ENCODE measurements at places on chromosomes 12 and 14.

DNA sequence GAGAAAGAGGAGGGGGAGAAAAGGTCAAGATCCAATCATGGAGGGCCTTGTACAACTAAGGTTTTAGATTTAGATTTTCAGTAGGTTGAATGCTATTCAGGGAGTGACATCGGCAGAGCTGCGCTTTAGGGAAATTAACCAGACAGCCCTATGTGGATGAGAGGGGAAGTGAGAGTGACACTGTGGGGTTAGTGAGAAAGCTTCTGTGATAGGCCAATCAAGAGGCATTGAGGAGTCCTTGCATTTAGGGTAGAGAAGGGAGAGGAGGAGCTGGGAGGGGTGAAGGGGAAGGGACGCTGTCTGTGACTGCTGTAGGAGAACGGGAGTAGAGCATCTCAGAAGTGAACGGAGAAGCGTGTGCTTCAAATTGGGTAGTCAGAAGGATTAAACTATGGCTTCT, 3.4 kb downstream of the HSD17B6 start:
- peak; percentile 64 for DNase-seq

- DNase-seq = no peak
Observed at GRCh38 chr12:56522411-56523193, 982 bp downstream of the RBMS2 start.

DNA sequence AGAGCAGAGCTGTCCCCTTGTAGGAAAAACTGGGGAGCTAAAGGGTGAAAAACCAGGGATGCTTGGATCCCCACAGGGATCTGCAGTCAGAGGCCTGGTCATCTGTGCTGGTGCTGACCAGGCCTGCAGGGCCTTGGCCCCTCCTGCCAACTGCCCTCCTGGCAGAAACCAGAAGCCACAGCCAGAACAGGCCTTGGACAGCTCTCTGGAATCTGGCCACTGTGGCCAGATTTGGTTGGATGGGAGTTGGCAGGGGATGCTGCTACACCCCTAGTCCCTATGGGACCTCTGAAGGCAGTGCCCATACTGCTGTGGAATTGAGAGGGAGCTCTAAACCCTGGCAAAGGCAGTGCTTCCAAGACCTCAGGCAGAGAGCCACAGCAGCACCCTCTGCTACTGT, 9.2 kb upstream of the GPX2 start:
- no peak for DNase-seq

- DNase-seq = no peak
Observed at GRCh38 chr14:29684926-29685325, 242.7 kb downstream of the PRKD1 start.

DNA sequence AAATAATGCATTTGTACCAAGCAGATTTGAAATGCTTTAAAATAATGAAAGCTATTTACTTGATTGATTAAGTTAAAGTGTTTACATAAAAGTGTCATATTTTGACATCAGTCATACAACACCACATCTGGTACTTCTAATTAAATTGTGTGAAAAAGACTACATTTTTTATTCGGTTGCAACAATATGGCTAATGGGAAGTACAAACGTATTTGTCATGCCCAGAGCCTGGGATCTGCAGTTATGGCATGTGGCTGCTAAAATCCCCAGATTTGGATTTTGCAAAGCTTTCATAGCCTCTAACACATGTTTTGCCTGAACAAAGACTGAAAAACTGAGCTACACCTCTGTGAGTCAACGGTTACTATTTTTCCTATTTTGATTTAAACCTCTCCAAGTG, 66.6 kb downstream of the LLPH start:
- DNase-seq = no peak
